ENCODE measurements at places on chromosomes 7 and 10.

- no peak for DNase-seq
Measured at GRCh38 chr7:135919071-135919841, 57.9 kb downstream of the MTPN start.

- DNase-seq: no peak
Measured at GRCh38 chr10:15710455-15710854, 9.3 kb downstream of the ITGA8 start.

DNA sequence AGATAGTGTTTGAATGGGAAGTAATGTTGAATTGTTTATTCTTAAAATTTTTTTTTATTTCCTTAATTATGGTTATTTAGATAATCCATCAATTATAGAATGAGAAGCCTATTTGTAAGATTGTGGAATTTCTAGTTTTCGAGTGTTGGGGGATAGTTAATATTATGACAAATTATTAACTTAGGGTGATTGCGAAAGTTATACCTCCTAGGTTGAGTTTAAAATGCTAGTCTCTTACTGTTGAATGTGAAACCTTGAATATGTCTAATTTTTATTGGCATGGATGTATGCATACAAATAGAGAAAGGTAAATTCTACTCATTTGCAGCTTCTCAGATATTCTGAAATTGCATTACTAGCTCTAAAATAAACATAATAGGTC is 43.2 kb downstream of the BICC1 start:
- DNase-seq: no peak

- no peak for DNase-seq
Measured at GRCh38 chr10:381346-381745, 246.1 kb downstream of the ZMYND11 start.

DNA sequence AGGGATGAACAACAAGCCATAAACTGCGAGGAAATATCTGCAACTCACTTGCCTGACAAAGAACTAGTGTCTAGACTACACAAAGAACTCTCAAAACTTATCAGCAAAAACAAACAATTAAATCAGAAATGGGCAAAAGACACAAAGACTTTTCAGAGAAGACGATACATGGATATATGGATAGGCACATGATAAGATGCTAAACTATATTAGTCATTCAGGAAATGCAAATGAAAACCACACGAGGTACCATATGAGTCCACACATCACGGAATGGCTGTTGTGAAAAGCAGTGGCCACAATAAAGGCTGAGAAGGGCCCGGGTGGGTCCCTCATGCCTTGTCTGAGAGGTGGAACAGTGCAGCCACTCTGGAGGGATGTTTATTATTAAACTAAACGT is 267.8 kb downstream of the WDR37 start:
- no peak for DNase-seq

GRCh38 chr10:12195281-12195602 is 449 bp downstream of the NUDT5 start:
- DNase-seq: no peak

DNA sequence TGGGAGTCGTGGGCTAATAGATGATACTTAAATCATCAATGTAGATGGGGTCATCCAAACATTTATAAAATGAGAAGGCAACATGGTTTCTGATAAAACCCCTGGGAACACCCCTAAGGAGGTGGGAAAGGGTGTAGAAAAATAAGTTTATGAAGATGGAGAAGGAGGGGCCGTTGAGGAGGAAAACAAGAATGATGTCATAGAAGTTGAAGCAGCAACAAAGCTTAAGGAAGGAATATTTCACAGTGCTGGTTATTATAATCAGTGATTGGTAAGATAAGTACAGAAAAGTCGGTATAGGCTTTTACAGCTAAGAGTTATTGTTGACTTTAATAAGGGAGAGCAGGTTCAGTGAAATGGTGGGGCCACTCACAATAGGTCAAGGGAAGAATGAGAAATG is 9.0 kb upstream of the HIBADH start:
- no peak for DNase-seq

DNA sequence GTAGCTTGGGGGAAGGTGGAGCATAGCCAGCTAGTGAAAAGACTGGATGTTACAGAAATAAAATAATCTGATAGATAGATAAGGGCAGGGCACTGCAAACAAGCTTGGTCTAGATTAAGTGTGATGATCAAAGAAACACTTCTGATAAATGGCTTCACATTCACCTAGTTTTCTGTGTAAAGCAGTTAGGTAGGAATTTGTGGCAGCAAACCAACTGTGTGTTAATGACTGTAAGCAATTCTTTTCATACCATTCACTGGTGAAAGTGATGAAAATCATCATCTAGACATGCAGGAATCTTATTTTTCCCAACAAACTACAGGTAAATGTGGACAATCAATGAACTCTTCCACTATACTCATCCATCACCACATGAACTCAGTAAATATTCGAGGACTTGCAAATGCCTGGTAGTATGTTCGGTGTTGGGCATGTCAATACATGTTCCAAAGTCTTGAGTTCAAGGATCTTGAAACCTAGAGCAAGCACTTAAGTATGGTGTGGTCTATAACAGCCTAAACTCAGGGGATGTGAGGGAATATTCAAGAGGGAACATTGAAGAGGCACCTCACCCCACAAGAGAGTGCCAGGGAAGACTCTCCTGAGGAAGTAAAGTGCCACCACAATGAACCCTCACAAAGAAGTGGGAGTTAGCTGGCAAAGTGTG is 20.5 kb downstream of the PON3 start:
- no peak for DNase-seq

DNA sequence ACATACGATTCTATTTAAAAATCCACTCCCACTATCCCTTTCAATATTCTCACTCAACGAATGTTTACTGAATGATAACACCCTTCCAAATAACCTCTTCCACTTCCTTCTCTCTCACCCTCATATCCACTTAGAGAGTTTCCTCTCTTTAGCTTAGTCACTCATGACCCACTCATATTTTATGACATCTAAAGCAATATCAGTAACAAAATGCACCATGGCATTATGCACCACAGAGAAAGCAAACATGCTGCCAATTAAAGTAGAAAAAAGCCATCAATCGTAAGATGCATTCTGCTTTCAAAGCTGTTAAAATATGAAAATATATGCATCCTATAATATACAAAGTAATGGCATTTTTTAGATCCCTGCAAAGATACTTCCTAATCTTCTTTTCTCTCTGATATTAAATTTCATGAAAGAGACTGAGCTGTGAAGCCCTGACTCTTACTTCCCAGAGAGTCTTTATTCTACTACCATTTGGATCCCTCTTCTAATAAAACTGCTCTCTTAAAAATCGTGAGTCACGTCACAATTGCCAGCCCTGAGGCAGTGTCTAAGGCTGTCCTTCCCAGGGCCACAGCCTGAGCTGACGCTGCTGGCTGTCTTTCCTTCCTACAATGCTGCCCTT is 283.0 kb upstream of the KLF6 start:
- no peak for DNase-seq

DNA sequence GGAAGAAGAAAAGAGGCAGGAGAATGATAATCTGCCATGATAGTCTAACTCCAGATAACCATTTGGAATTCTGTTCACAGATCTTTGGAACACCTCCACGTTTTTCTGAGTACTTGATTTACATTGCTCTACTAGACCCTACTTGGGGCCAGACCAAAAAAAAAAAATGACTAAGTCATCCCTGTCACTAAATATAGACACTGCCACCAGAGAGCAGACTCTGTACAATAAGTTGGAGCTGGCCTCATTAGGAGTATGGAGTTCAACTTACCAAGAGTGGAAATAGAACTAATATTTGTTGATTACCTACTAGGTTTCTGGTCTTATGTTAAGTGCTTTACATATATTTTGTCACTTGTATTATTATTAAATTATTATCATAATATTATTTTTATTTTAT is 80.9 kb upstream of the ZNF800 start:
- DNase-seq: no peak

DNA sequence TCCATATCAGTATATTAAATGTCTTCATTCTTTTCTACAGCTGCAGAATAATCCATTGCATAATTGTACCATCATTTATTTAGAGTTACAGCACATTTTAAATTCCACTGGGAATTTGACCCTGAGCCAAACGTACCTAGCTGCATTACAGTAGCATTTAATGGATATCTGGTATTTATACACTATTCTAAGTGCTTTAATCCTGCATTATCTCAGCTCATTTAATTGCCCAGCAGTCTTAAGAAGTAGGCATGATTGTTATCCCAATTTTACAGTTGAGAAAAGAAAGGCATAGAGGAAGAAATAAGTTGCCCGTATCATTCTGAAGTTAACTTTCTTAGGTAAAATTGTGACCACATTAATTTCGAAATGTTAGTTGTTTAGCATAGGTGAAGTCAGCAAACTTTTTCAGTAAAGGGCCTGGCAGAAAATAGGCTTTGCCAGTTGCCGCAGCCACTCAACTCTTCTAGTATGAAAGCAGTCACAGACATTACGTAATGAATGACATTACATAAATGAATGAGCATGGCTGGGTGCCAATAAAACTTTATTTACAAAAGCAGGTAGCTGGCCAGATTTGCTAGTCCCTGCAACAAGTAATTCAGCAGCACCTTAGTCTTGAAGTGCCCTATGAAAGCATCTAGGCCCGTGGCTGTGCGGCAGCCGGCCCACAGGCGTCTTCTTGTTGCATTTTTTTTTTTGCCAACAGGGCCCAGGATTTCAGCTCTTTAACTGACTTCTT is 30.0 kb downstream of the GUSB start:
- DNase-seq: no peak

- DNase-seq: no peak
Measured at GRCh38 chr10:19922236-19922963, 106.2 kb downstream of the PLXDC2 start.

DNA sequence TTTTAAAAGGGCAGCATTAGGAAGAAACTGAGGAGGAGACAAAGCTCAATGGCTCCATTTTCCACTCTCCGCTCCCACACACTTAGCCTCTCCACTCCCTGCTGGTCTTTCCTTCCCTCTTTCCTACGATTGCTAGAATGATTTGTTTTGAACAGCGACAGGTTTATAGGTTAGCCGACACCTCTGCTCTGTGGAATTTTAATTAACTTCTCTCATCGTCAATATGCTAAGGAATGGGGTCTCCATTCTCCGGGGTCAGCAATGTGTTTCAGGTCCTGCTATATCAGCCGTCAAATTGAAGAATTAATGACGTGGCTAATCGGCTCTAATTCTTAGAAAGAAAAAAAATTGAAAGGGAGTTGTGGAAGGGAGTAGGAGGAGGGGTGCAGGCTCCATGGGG is 28.9 kb downstream of the FBXW4 start:
- DNase-seq: no peak

DNA sequence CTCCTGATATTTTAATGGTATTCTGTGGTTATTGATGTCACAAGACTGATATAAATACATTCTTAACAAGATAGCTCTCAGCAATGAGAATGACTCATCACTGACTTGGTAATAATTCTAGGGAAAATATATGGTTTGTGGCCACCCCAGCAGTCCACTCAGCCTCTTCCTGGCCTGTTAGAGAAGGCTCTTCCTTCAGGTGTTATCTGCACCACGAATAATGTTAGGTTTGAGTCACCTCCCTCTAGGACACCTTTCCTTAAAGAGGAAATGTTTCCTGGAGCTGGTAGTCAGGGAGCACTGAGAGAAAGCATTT is 163.3 kb downstream of the SVIL start:
- DNase-seq: no peak

DNA sequence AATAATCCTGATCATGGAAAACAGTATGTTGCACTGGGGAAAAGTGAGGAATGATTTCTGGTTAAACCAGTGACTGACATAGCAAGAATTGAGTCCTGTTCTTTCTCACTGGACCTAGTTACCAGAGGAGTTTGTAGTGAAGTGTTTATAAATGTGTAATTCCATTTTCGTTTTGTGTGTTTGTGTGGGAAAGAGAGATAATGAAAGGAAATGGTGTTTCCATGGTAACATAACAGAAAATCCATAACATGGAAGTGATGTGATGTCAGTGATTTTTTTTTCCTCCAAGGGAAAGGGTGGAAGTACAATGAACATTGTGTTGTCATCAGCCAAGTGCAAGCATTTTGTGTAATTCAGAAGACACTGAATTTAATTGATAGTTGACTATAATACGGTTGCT is 283.9 kb downstream of the PLXDC2 start:
- DNase-seq: no peak

DNA sequence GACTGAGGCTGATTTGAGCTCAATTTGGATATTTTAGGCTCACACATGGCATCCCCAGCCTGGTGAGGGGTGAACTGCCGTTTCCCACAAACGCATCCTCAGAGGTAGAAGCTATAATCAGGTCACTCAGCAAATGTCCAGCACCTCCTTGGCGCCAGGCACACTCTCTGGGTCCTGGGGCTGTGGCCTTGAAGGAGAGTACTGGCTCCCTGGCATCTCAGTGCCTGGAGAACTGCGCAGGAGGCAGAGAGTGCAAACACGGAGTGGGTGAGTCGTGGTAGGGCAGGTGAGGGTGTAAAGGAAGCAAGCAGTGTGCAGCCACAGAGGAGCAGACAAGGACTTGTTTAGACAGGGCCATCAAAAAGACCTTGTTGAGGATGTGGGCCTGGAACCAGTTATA is 224.0 kb upstream of the ZNF32 start:
- no peak for DNase-seq

- DNase-seq: no peak
Measured at GRCh38 chr7:101094376-101094775, 9.1 kb downstream of the TRIM56 start.

DNA sequence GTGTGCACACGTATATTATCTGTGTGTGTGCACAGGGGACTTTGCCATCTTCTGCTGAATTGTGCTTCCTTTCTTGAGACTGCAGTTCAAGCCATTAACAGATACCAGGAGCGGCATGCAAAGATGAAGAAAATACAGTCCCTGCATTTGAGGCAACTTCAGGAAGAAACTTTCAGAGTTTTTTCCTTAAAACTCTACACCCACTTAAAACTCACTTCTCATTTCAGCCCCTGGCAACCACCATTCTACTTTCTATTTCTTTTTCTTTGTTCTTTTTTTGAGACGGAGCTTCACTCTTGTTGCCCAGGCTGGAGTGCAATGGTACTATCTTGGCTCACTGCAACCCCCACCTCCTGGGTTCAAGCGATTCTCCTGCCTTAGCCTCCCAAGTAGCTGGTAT is 448.9 kb upstream of the ZMIZ1 start:
- DNase-seq: no peak

GRCh38 chr7:25262586-25262985 is 34.3 kb upstream of the NPVF start:
- no peak for DNase-seq

GRCh38 chr10:89475125-89475524 is 60.3 kb downstream of the SLC16A12 start:
- no peak for DNase-seq
